Suppressor macrophage treated with lipopolysaccharide for 4 hours (primary cell): ENCODE measurements at places on chromosomes 13 and 19.

DNA sequence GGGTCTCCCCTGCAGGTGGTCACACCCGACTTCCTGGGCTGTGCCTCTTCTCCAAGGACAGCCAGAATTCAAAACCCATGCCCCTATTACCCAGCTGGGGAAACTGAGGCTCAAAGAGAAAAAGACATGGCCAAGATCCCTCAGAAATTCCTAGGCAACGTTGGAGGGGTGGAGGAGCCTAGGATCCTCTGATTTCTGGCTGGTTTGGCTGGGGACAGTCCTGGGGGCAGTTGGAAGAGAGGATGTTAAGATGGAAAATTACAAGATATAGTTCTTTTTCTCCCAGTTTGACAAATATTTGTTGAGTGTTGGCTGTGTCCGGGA, 2.4 kb downstream of the VASP start:
- no peak for DNase-seq

GRCh38 chr19:47494211-47494547, 10.2 kb upstream of the KPTN start:
- no peak for DNase-seq

- no peak for DNase-seq
Observed at GRCh38 chr13:41897126-41897525, 63.8 kb downstream of the VWA8 start.

DNA sequence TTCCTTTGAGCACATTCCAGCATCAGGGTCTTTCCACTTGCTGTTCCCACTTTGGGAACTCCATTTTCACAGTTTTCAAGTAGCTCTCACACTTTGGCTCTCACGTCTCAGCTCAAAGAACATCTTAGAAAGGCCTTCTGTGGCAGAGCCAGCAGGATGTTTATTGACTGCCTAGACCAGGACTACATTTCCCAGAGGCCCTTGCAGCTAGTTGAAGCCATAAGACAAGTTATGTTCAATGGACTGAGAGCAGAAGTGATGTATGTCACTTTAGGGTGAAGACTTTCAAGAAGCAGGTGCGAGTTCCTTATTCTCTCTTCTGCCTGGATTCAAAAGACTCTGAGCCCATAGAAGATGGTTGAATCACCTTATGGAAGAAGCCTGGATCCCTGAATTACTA, 4.3 kb upstream of the HAUS5 start:
- DNase-seq, result no peak

- DNase-seq, result no peak
Observed at GRCh38 chr13:78602561-78603239, 652 bp downstream of the POU4F1 start.

- no peak for DNase-seq
Observed at GRCh38 chr13:39329182-39329639, 273.8 kb downstream of the LHFPL6 start.
